Left ventricle myocardium inferior (tissue), 1 donor: ENCODE measurements at places on chromosomes 4 and X.

- no peak for DNase-seq
These were observed 95.8 kb downstream of the COL25A1 start for GRCh38 chr4:109206620-109207019.

GRCh38 chr4:158139086-158139485 lies 33.7 kb downstream of the GASK1B start:
- DNase-seq: no peak

DNA sequence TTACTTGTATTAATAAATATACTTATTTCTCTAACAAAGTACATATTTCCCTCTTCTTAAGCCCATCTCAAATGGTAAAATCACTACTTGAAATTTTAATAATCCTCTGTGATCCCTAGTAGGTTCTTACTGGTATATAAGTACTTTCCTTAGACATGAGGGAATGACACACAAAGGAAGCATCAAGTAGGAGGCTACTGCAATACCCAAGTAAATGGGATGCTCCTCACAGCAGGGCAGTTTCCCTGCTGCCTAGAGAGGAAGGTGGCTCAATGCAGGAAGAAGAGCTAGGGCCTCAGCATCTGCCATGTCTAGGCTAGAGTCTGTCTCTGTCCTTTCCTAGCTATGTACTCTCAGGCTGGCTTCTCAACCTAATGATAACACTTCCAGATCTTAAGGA lies 122.1 kb upstream of the DIPK2B start:
- no peak for DNase-seq

DNA sequence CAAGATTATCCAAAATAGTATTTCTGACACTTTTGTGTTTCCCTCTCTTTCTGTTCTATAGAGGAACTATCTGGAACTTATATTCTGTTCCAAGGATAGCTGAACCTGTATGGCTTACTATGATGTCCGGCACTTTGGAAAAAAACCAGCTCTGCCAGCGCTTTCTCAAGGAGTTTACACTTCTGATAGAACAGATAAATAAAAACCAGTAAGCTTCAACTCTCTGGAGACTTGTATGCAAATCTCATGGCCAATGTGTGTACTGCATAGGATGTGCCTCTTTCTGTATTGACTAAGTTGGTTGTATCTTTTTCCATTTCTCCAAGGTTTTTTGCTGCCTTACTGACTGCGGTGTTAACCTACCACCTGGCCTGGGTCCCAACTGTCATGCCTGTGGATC lies 92.5 kb downstream of the FNIP2 start:
- DNase-seq: no peak

DNA sequence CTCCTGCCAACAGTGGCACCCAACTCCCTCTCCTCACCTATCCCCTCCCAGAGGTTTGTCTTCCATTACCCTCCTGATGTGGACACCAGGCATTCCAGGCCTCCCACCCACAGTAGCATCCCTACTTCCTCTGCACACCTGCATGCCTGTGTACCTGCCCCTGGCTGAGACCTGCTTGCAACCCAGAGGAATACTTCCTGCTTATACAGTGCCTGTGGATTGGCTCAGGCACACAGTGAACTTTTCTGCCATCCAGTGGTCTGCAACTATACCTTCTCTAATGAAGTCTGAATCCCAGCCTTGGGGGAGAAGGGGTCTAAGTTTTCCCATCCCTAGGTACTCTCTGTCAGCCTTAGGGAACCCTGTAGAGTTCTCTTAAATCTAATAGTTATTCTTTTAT lies 169.9 kb downstream of the IQCM start:
- DNase-seq: no peak

DNA sequence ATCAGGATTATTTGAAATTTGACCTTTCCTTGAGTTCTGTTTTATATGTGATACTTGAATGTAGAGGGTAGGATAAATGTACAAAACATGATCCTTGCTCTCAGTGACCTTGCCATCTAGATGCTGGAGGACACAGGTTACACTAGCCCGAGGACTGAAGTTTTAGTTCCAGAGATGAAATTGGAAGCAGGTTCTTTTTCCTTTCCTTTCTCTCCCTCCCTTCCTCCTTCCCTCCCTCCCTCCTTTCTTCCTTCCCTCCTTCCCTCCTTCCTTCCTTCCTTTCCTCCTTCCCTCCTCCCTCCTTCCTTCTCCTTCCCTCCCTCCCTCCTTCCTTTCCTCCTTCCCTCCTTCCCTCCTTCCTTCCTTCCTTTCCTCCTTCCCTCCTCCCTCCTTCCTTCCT lies 54.3 kb downstream of the LRRC66 start:
- DNase-seq: no peak

- no peak for DNase-seq
These were observed 278.6 kb upstream of the DIPK2B start for GRCh38 chrX:45479196-45479834.

GRCh38 chr4:150387981-150388380 lies 194.0 kb upstream of the MAB21L2 start:
- DNase-seq: no peak

DNA sequence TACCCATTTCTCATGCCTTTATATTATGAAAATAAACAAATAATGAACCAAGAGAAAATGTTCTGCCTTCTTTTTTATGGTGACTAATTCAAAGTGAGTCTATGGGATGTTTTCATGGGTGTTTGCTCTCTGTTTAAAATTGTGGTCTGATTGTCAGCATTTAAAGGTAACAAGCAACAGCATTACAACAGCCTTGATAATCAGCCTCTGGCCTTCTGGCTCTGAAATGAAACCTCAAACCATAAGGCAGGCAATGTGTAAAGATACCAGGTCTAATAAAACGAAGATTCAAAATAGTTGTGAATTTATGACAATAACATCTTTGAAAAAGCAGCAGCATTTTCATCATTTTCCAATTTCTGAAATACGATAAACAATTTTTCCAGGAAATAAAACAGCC lies 63.7 kb downstream of the FAM13A start:
- DNase-seq: no peak

DNA sequence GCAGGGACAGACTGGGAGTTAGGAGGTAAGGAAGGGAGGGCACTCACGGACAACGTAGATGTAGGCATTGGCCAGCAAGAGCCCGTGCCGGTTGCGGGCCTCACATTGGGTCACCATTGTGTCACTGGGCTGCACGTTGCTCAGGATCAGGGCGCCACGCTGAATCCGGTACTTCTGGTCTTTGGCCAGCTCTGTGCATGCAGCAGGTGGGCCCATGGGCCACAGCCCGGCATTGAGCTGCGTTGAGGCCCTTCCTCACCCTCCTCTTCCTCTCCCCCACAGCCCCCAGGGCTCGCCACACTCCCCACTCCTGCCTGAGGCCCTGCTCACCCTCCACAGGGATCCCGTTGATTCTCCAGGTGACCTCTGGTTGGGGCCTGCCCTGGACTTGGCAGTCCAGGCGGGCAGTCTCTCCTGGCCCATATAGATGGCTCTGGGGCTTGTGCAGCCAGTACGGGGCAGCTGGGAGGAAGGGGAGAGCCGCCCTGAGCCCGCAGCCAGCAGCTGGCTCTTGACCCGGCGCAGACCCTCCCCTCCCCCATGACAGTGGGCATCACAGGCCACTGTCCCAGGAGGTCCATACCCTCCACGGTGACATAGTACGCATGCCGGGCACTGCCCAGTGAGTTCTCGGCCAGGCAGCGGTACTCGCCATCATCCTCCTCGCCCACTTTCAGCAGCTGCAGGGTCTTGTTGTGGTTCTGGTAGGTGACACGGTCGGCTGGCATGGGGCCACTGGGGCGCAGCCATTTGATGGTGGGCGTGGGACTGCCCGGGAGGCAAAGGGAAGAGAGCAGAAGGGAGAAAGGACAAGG lies 16.3 kb downstream of the L1CAM start:
- DNase-seq: no peak

GRCh38 chrX:129427267-129427666 lies 96.0 kb downstream of the SMARCA1 start:
- DNase-seq: no peak

- no peak for DNase-seq
These were observed 664.8 kb downstream of the PCDH18 start for GRCh38 chr4:136867465-136867864.

DNA sequence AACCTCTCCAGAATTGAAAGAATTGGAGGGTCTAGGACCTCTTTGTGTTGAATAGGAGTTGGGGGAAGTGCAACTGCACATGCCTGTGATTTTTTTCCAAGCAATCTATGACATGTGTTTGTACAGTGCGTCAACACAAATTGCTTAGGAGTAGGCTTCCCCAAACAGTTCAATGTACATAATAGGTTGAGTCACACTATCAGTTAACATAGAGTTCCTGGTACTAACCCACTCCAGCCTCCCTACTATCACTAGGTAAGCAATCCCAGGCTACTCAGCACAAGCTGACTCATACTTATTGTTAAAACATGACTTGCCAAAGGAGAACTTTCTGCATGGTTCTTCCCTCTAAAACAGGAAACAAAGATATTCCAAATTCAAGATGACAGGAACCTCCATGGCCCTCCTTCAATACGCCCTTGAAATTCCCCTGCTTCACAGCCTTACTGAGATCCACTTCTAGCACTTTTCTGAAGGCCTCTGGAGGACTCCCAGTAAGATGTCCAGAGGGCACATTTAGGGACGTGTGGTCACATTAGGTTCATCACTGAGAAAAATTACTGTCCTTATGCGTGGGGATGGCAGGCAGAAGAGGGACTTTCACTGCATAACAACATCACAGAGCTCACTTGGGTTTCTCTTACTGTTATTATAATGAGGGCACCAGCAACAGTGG lies 8.4 kb upstream of the VSIG1 start:
- no peak for DNase-seq

- no peak for DNase-seq
These were observed 11.3 kb upstream of the PHKA2 start for GRCh38 chrX:18995221-18995620.

DNA sequence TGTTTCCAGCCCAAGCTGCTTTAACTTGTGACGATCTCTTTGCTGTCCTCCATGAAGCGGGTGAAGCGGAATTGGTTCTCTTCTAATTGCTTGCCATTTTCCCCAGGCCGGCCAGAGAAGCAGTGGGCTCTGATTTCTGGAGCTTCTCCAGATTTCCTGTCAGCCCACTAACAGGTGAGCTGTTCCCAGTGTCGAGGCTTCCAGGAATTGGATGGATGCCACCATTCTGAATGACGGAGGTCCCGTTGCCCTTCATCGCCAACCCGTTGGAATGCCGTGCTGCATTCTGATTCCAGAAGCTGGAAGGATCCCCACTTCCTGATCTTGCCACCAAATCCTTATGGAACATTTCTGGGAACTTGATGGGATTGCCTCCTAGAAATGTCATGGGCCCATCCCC lies 31.0 kb downstream of the PAGE1 start:
- no peak for DNase-seq

- DNase-seq: no peak
These were observed 432.9 kb downstream of the GRXCR1 start for GRCh38 chr4:43325220-43325967.

GRCh38 chr4:2814627-2815270 lies 21.9 kb downstream of the SH3BP2 start:
- no peak for DNase-seq

- DNase-seq: no peak
These were observed 61.1 kb downstream of the FAM13A start for GRCh38 chr4:88995874-88996273.

- no peak for DNase-seq
These were observed 61.8 kb downstream of the CPE start for GRCh38 chr4:165440415-165441158.

DNA sequence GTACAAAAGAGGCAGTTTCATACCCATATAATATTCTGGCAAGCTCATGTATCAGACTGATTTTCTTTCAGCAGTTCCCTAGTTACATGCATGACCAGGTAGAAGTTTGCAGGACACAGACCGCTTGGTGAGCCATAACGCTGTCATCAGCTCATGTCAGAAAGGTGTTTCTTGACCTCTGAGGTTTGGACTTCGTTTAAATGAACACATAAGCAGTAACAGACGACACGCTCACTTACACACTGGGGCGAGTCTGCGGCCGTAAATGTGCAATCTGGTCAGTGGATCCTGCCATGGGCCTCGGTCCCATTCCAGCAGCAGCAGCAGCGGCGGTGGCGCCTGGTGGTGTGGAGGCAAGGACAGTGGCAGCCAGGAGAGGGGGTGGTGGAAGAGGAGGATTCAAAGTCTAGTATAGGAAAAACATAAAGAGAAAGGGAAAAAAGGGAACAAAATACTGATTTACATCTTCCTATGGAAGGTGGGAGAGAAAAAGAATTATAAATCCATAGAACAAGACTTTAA lies 111.9 kb upstream of the CBR4 start:
- no peak for DNase-seq

DNA sequence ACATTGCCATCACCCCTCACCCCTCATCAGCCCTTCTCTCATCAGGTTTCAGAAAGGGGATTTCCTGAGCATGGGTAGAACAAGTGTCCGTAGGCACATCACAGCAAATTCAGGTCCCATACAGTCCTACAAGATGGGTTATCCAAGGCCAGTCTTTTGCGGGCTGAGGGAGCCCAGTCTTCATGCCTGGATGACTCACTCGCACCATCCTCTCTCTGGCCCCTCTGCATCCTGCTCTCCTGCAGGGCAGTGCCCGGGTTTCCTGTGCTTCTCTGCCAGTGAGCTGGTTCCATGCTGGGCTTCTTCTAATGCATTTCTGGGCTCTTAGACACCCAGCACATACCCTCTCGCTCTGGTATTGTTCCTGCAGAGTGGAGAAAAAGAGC lies 7.3 kb upstream of the INTS6L start:
- no peak for DNase-seq

- DNase-seq: no peak
These were observed 18.4 kb downstream of the ZFX start for GRCh38 chrX:24167719-24168472.

DNA sequence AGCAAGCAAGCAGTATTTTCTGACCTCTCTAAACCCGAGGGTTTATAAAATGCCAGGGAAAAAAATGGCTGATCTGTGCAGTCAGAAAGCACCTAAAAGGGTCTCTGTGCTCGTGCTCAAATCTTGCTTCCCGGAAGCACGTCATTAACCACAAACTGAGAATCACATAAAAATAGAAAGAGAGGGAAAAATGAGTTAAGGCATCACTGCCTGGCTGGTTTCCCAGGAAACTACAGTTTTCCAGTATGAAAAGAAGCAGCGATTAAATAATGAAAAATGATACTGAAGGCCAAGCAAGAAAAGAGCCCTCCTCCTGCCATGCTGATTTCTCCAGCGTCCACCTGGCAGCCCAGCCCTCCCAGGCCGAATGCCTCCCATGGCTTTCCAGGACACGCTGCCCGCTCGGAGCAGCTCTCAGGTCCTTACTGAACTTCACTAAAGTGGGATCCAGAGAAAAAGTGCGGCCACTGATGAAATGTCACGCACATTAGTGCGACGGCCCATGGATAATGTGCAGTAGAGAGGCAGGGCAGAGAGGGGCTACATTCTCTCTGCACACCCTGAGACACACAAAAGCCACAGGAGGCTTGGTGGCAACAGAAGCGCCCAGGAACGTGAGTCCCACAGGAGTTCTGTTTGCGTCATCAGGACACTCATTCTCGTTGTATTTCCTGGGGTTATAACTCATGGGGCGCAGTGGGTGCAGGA lies 80.4 kb downstream of the WFS1 start:
- no peak for DNase-seq

GRCh38 chr4:56727150-56727549 lies 46.1 kb upstream of the HOPX start:
- DNase-seq: no peak

DNA sequence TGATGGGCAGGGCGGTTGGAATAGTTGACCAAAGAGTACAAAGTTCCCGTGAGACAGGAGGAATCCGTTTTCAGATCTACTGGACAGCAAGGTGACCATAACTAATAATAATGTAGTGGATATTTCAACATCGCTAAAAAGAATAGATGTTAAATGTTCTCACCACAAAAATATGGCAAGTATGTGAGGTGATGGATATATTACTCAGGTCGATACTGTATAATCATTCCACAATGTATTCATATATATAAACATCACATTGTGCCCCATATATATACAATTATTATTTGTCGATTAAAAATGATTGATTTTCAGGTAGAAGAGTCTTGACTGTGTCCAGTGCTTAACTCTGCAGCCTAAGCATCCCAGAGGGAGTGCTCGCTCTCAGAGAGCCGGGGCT lies 141.6 kb upstream of the TENM3 start:
- no peak for DNase-seq
